ENCODE measurements at places on chromosomes 3 and 15.

- no peak for DNase-seq
Observed at GRCh38 chr3:37591116-37591781, 270.4 kb upstream of the CTDSPL start.

DNA sequence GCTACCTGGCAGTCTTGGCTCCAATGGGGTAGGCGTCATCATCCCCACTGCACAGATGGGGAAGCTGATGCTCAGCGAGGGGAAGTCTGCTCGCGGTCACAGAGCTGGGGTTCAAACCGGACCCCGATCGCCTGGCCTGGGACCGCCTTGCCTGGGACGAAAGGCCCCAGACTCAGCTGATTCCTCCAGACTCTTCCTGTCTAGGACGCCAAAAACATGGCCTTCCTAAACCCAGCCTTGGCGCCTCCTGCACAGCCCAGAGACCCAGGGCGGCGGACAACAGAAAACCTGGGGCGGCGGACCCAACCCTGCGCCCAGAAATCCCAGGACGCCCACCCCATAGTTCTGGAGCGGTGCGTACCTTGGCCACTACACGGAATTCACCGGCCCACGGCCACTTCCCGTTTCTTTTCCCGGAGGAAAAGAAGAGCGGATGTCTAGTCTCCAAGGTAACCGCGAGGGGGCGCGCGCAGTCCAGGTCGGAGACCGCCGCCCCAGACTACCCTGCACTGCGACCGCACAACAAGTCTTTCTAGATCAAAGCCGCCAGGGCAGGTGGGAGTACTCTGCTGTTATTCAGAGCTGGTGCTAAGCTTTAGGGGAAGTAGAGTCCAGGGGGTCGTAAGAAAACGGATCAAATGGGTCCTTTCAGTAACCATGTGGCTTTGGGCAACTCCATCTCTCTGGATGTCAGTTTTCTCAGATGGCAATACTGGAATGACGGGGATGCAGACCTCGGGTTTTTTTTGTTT is 4.9 kb upstream of the IL17RD start:
- peak; percentile 87 for DNase-seq

- DNase-seq, result no peak
Observed at GRCh38 chr15:67181221-67181639, 73.2 kb downstream of the AAGAB start.

DNA sequence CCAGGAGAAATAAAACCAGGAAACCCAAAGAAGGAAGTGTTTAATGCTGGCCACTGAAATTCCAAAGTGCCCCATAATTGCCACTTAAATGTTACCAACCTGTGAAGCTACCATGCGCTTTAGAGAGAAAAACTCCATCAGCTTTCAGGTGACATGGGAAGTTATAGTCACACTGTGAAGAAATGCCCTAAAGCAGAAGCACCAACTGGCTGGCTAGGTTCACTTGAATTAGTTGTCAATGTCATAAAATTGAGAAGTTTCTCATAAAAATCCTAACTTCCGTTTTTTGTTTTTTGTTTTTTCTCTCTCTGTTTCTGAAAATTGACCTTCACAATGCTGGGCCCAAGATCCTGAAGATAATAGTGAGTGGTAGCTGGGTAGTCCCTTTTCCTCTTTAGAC is 167.9 kb upstream of the CTNNB1 start:
- DNase-seq, result no peak

DNA sequence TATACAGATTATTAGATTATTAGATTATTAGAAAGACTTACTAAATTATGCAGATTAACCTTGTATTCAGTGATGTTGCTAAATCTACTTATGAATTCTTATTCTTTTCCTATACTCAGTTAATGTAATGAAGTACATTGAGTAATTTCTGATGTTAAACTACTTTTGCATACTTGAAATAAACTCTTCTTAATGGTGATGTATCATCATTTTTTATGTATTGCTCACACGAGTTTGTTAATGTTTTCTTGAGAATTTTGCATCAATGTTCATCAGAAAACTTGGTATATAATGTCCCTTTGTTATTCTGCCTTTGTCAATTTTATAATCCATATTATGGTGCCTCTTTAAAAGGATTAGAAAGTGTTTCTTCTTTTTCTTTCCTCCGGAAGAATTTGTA is 163.2 kb upstream of the COL8A1 start:
- DNase-seq, result no peak

- no peak for DNase-seq
Observed at GRCh38 chr3:34882764-34883163, 756.6 kb upstream of the ARPP21 start.

- peak; percentile 95 for DNase-seq
Observed at GRCh38 chr15:85840079-85840801, 45.5 kb upstream of the KLHL25 start.

DNA sequence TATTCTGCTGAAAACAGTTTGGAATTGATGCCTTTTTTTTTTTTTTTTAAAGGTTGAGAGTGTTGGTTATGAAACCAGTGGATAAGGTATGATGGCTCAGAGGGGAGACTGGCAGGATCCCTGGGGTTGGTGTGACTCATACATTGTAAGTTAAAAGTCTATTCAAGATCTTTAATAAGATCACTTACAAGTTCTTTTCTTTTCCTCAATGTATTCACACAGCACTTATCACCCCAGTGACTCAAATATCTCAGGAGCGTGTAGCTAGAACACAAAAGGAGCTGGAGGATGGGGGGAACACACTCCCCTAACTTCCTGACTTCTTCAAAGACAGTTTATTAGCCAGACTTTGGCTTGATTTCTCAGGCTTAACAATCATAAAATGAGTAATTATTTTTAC is 285.3 kb downstream of the SV2B start:
- DNase-seq, result no peak

DNA sequence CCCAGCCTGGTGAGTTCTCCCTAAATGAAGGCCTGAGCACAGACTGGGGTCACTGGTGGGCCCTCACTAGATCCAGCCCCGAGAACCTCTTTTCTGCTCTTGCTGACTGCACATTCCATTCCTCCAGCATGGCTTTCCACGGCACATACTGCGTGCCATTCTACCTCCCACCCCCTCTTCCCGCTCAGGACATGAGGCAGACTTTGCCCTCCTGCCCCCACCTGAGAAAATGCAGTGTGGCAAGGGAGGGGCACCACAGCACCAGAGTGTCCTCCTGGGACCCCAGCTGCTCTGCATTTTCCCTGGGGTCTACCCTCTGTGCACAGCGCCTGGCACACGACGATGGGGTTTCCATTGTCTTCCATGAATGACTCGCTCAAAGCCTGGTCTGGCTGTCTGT is 6.1 kb upstream of the SLCO2A1 start:
- DNase-seq, result no peak

GRCh38 chr3:112463250-112463649 is 36.0 kb downstream of the BTLA start:
- peak; percentile 72 for DNase-seq

GRCh38 chr3:156674911-156675829 is 780 bp downstream of the TIPARP start:
- peak; percentile 86 for DNase-seq

DNA sequence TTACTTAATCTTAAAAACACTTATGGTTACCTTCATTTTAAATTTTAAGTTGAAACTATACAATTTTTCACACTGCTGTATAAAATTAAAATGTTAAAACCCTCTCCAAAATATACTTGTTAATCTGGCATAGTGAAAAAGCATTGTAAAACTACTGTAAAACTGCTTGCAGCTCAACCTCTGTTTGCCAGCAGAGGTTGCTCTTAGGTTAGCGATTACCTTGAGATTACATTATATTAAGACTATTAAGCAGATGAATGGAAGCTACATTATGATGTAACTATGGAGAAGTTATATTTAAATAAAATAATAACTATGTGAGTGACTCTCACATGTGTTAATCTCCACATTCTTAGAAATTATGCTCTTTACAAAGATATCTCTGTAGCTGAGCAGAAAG is 143.6 kb upstream of the SLITRK3 start:
- no peak for DNase-seq

DNA sequence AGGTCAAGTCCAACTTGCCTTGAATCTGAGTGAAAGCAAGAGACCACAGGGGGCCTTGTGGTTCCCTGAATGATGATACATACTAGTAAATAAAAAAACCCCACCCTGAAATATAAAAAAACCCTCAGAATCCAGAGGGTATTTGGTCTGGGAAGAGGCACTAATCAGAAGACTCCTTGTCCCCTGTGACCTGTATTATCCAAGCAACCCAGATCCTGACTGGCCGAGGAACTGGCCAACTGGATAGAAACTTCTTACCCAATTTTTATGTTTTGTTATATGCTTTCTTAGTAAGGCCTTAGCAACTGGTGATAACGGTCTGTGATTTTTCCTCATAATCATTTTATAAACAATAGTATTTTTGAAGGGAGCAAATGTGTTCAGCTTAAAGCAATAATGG is 17.5 kb downstream of the ABI3BP start:
- no peak for DNase-seq

GRCh38 chr15:29424118-29424517 is 154.5 kb upstream of the NSMCE3 start:
- DNase-seq, result peak; percentile 37

DNA sequence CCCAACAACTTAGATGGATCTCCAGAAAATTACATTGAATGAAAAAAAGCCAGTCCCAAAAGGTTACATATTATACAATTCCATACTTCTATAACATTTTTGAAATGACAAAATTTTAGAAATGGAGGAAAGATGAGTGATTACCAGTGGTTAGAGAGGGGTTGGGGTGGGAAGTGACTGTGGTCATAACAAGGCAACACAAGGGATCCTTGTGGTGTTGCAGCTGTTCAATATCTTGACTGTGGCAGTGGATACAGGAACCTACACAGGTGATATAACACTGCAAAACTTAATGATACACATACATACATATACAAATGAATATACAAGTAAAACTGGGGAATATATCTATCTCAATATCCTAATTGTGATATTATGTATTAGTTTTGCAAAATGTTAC is 9.6 kb downstream of the GOLGB1 start:
- DNase-seq, result no peak

- no peak for DNase-seq
Observed at GRCh38 chr15:43915631-43916325, 89.0 kb downstream of the WDR76 start.

- DNase-seq, result no peak
Observed at GRCh38 chr15:70049701-70050301, 47.9 kb downstream of the TLE3 start.

DNA sequence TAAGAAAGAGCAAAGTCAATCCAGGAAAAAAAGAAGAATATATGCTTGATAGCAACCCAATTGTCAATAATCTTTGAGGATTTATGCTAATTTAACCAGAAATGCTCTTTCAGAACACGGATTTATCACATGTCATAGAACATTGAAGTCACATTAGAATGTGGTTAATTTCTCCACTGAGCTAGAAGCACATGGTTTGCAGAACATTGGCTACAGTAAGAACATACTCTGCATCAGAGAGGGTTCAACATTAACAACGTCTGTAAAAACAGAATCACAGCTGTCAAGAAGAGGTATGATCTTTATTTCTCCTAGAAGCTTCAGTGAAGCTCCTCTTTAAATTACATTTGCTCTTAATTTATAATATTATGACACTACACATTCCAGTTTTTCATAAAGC is 619.7 kb upstream of the AGTR1 start:
- no peak for DNase-seq

GRCh38 chr15:57235186-57235585 is 141.1 kb upstream of the CGNL1 start:
- no peak for DNase-seq

- DNase-seq, result no peak
Observed at GRCh38 chr3:8869613-8870012, 93.7 kb downstream of the RAD18 start.

GRCh38 chr3:16205156-16205870 is 30.8 kb downstream of the GALNT15 start:
- DNase-seq, result no peak

GRCh38 chr3:156788846-156789245 is 37.3 kb upstream of the LEKR1 start:
- DNase-seq, result no peak

DNA sequence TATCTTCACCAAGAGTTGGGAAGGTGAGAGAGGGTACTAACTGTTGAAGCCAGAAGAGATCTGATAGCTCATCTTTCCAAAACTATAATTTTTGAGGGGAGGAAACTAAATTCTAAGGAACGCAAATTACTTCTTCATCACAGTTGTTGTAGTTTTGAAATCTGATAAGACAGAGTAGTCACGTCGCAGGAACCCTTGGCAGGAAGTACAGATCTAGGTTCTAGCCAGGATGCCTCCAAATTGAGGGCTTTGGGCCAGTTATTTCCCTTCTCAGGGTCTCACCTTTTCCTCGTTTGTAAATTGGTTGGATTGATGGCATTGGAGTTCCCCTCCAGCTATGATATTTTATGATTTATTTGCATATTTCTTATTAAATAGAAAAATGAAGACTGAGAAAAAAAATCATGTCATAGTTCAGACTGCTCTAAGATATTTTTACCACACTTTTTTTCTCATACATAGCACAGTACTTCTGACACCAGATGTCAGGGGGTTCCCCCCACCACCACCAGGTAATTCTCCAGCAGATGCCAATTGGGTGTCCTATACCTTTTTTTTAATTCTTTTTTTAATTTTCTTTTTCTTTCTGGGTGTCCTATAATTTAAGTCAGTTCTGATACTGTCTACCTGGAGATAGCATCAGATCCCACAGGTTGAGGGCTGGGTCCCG is 32.3 kb upstream of the APH1B start:
- DNase-seq, result no peak

DNA sequence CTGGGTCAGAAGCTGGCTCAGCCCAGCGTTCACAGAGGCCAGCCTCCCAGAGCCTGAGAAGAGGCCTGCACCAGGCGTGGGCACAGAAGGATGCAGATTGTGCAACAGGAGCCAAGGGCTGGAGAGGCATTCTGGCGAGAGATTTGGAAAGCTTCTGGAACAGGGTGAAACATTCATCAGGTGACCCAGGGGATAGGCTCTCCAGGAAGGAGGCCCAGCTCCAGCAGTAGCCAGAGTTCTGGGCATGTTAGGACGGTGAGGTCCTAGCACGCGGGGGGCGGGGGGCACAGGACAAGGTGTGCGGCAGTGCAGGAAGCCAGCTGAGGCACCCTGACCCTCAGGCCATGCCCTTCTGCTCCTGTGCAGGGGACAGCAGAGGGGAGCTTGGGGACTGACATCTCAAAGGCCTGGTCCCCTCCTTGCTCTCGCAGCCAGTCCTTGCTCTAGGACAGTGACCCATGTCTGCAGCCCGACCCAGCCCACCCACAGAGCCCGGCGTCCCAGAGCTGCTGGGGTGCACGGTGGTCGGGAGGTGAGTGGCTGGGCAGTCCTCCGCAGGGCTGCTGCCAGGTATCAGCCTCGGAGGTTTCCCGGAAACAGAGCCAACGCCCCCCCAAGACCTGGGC is 111.7 kb upstream of the KLF13 start:
- DNase-seq, result no peak

- peak; percentile 77 for DNase-seq
Observed at GRCh38 chr15:42385206-42385979, 26.1 kb downstream of the CAPN3 start.
